ENCODE measurements at places on chromosomes 4 and X. TPM values are rescaled to one million over a fixed set of nuclear protein-coding genes. Genes with fewer than 3 reads are reported as not detected.

DNA sequence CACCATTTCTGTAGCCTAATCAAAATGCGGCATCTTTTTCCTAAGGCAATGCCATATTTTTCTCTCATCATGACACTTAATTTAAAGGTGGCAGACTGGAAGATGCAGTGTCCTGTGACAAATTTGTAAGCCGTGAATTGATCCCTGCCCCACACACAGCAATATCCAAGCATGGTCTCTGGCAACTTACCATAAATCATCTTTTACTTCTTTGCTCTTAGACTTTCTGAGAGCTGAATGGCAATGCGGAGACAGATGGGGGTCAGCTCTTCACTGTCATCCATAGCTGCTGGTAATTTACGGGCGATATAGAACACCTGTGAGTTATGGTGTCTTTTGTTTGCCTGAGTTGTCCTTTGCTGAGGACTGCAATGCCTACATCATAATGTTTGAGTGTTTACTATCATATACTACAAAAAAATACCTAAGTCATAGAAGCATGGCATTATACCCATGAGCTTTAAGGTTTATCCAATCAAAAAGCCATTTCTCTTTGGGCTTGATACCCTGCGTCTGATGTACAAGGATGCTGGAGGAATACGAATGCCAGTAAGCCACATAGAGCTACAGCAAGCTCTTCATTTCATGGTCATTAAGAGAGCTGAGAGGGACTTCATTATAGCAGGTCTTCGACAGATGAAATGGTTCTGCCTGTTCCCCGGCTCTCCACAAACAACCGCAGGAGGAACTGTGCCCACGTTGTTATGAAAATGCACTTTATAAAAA is 148.1 kb downstream of the TRIML1 start:
- no peak for DNase-seq

DNA sequence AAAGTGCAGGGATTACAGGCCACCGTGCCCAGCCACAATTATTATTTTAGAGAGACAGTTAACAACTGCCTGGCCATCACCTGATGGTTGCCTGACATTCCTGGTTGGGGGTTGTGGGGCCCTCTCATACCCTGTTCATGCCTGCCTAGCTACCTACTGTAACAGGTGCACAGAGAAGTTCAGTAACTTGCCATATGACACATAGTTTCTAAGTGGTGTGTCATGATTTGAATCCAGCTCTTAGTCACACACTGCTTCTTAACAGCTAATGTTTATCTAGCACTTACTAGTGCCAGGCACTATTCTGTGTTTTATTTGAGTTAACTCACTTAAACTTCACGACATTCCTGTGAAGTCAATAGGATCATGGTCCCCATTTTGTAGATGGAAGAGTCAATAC is 122.7 kb upstream of the JADE1 start:
- no peak for DNase-seq

- no peak for DNase-seq
These were observed 37.1 kb upstream of the SPARCL1 start for GRCh38 chr4:87566276-87566675.

DNA sequence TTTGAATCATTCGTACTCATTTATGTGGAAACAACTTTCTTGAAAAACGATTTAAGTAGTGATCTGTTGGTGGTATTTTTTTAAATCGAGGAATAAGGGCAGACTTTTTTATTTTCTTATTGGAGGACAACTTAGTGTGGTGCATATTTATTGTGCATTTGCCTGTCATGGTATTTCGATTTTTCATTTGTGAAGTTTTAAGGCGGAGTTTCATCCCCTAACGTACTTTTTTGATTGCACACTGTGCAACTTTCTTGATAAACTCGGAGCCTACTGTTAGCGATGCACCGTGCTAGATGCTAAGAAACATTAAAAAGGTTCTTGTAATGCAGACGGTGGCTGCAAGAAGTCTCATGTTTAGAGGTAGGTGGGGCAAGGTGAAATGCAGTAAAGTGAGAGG is 1.4 kb downstream of the ZFX start:
- DNase-seq, result no peak

Gene PRDM8
- total RNA-seq, result 0.64 TPM

GRCh38 chr4:39118034-39118658 is 56.1 kb downstream of the KLHL5 start:
- no peak for DNase-seq

Gene ZNF518B
- 14.5 TPM for total RNA-seq

GRCh38 chr4:68264875-68265565 is 19.5 kb upstream of the TMPRSS11B start:
- DNase-seq, result no peak

Gene P2RY10
- total RNA-seq, result 0.85 TPM

GRCh38 chr4:67122029-67122428 is 423.3 kb downstream of the CENPC start:
- DNase-seq, result no peak

DNA sequence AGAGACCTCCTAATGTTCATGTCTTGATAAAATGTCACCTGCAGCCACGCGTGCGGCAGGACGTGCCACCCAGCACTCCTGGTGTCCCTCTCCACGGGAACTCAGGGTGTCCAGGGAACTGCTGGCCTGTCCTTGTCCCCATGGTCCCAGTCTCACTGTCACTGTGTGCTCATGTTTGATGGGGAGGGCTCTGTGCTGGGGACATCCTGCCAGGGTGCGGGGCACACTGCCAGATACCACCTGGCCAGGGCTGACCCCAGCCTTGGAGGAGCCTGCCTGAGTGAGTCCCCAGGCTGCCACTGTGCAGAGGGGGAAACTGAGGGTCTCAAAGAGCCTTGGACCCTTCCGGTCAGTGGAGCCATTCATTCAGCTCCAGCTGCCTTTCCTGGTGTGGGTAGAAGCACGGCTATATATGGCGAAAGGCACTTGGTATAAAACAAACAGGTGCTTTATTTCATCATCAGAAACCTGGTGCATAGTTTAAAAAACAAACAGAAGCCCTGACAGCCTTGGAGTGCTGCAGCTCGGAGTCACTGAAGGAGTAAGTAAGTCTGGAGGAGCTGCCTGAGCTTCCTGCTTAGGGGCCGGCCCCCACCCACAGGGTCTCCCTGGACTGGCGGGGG is 33.0 kb downstream of the NOP14 start:
- DNase-seq, result no peak

GRCh38 chr4:145043306-145043705 is 54.7 kb downstream of the ANAPC10 start:
- DNase-seq, result no peak

DNA sequence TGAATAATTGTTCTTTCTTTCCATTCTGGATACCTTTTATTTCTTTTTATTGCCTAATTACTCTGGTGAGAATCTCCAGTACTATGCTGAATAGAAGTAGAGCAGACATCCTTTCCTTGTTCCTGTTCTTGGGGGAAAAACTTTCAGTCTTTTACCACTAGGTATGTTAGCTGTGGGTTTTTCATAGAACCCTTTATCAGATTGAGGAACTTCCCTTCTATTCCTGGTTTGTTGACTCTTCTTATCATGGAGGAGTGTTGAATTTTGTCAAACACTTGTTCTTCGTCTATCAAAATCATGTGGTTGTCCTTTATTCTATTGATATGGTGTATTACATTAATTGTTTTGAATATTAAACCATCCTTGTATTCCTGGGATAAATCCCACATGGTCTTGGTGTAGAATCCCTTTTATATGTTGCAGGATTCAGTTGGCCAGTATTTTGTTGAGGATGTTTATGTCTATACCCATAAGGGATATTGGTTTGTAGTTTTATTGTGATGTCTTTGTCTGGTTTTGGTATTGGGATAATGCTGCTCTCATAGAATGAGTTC is 23.6 kb downstream of the SH3BP2 start:
- DNase-seq, result no peak

- no peak for DNase-seq
These were observed 38.1 kb downstream of the PNPLA4 start for GRCh38 chrX:7889135-7889534.

GRCh38 chr4:41957634-41958033 is 22.4 kb downstream of the TMEM33 start:
- DNase-seq, result no peak

- no peak for DNase-seq
These were observed 221.9 kb downstream of the BMPR1B start for GRCh38 chr4:94979621-94980020.

DNA sequence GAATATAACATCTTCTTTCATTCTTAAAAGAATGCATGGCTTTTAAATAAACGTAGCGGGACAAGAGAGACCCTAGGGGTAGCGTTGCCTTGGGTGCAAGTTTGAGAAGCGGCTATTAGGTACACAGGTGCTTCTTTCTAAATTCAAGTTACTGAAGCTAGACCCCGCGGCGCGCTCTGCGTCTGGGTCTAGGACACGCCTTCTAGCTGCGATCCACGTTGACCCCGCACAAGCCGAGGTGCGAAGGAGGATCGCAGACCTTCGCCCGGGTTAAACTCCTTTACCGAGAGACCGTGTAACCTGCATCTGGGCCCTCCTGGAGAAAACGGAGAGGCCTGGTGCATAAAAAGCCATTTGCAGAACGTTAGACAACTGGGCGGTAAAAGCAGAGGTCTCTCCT is 25.5 kb upstream of the EXOC1L start:
- no peak for DNase-seq

DNA sequence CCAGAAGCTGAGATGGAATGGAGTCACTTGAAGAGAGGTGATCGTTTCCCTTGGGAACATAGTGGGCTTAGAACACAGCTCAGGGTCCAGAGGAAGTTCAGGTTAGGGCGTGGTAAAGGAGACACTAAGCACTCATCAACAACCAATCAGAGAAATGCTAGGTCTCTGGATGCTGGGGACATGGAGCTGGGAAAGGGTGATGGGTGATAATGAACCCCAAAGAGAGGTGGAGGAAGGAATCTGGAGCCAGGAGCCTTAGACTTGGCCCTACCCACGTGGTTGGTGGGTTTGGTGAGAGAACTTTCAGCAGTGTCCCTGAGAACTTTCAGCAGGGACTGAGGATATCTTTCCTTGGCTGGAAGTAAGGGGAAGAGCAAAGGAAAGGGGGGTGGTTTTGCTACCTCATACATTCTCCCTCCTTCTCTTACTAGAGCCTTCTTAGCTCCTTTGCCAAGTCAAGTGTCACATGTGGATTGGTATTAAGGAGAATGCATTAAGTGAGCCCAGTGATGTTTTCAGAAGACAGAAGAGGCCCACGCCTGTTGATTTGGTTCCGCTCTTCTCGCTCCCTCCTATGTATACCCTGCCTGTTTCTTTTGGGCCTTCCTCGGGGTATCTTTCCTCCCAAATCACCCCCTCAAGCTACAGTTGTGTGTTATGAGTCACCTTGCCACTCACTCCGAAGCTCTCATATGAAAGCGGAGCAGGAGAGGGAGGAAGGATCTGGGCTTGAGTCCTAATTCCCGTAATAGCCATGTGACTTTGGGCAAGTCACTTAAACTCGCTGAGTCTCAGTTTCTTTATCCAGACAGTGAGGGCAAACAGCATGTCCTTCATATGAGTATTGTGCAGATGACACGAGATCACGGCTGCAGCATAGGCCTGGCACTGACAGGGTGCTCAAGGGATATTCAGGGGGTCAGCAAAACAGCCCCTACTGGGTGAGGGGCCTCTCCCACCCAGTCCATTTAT is 63.1 kb downstream of the TSC22D3 start:
- no peak for DNase-seq

Gene P2RY4
- 2.3 TPM for total RNA-seq

DNA sequence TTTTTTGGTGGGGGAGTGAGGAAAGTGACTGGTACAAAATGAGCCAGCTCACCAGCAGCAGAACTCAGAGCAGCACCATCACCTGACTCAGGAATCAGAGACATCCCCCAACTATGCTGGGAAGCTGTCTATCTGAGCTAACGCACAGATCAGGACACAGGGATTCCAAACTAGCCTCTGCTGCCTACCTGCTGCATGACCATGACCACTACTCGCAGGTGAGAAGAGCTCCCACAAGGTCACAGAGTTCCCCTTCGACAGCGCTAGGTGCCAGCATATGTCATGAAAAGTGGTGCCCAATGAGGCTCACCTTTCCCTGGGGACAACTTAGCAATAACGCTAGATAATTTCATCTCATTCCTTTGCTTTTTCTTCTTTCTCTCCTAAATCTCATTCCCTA is 662.6 kb upstream of the CPEB2 start:
- no peak for DNase-seq

Gene CXCL6
- not detected for total RNA-seq

- no peak for DNase-seq
These were observed 3.7 kb upstream of the ZNF718 start for GRCh38 chr4:120616-121015.

GRCh38 chr4:185515248-185515647 is 20.1 kb downstream of the PDLIM3 start:
- DNase-seq, result no peak

Gene CPLX1
- 2.7 TPM for total RNA-seq

Gene PDLIM3
- total RNA-seq, result 30.8 TPM

Gene TCEAL5
- total RNA-seq, result not detected

DNA sequence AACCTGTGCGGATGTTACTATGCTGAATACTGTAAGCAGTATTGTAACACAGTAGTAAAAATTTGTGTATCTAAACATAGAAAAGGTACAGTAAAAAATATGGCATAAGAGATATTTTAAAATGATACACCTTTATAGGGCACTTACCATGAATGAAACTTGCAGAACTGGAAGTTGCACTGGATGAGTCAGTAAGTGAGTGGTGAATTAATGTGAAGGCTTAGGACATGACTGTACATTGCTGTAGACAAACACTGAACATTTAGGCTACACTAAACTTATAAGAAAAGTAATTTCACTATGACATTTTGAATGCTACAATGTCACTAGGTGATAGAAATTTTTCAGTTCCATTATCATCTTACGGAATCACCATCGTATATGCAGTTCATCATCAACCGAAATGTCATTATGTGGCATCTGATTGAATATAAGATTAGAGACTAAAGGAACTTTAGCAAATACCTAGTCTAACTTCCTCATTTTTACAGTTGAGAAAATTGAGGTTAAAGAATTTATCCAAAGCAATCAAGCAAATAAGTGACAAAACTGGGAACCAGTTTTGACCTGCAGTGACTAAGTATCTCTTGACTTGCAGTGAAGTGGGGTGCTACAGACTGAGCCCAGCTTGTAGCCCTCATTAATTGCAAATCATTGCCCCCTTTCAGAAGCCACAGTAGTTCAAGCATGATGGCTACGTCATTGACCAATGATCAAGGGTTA is 55.3 kb downstream of the EGF start:
- DNase-seq, result no peak

DNA sequence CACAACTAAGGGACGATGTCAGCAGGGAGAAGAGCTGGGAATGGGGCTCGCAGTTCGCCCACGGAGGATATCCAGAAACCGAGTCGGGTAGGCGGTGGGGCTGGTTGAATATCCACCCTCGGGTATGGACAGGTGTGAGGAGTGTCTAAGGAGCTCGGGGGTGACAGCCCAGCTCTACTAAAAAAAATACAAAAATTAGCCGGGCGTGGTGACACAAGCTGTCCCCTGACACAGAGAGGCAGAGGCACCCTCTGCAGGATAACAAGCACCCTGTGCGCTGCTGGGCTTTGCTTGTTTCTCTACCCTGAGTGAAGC is 12.2 kb upstream of the ASMTL start:
- DNase-seq, result peak; percentile 17

- no peak for DNase-seq
These were observed 243.4 kb upstream of the GK2 start for GRCh38 chr4:79651456-79651855.

Gene NOCT
- 9.2 TPM for total RNA-seq

Gene GATA1
- total RNA-seq, result not detected

- no peak for DNase-seq
These were observed 88.4 kb downstream of the LCORL start for GRCh38 chr4:17933126-17933525.

Gene SCOC
- 49.5 TPM for total RNA-seq

All from left colon (tissue), 2 donors.